ENCODE measurements at places on chromosomes 3 and 15. TPM values are rescaled to one million over a fixed set of nuclear protein-coding genes. Genes with fewer than 3 reads are reported as not detected.
A peak's percentile ranks its signal among the peaks of the same experiment; 100 is the strongest.

- no peak for DNase-seq
Observed at GRCh38 chr3:88535563-88535962, 385.8 kb downstream of the C3orf38 start.

DNA sequence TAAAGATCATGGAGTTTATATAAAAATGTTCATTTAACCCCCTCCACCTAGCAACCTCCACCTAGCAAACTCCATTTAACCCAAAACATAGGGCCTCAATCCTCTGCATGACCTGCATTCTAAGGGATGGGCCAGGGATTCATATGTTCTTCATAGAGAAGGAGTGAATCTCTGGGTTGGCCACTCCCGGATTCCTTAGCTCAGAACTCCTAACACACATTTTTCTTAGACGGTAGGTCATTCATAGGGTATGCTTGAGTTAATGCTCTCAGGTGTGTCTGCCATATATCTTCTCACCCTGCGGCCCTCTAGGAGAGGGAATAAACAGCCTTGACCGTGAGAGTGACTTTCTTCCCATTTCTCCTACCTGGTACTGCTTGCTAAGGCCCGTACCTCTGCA, 102.0 kb upstream of the IGSF10 start:
- no peak for DNase-seq

GRCh38 chr3:3853544-3853943, 54.3 kb downstream of the LRRN1 start:
- no peak for DNase-seq

DNA sequence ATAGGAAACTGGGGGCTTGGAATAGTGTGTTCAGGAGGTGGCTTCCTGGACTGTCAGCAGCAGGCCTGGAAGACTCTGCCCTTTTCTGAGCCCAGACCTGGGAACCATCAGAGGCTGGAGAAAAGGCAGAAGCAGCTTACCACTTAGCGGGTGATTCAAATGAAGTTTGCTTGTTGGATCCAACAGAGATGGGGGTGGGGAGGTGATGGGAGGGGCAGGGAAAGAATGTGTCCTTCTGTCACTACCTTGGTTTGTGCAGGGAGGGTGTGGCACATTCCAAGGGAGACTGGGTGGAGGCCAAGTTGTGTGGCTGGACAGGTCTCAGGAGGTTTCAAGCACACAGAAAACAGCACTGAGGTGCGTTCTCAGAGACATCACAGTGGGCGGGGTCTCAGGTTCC, 58.8 kb downstream of the TRAK1 start:
- DNase-seq: no peak

GRCh38 chr3:79202471-79203143, 565.2 kb downstream of the ROBO1 start:
- no peak for DNase-seq

DNA sequence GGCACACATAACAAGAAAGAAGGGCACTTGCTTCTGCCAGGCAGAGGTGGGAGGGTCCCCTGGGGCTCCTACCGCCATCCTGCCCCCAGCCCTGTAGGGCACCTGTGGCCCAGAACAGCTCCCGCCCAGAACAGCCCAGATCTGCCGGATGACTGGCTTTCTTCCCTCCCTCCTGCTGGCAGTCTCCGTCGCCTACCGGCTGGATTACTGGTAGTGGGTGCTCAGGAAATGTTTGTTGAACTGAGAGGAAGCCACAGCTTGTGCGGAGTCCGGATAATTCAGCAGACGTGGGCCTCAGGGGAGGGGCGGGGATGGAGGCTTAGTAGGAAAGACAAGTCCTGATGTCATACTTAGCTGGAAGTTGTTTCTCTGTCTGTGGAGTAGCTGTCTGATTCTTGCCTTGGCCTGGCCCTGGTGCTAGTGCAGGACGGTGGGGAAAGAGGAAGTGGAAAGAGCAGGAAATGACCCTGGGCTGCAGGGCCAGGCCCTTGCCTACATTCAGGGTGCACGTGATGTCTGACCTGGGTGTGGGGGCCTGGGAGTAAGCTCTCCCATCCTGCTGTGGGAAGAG, 6.7 kb downstream of the CCDC9B start:
- peak; percentile 78 for DNase-seq

DNA sequence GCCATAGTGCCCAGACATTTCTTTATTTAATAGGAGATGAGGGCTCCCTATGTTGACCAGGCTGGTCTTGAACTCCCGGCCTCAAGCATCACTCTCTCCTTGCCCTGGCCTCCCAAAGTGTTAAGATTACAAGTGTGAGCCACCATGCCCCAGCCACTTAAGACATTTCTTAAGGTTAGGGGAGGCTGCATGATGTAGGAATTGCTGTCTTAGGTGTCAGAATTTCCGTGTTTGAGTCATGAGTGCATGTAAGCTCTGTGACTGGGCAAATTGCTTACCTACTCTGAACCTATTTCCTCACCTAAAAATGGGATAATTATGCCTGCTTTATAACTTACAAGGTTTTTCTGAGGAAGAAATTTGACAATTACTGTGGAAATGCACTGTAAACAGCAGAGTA, 34.2 kb upstream of the SIAH2 start:
- DNase-seq: no peak

DNA sequence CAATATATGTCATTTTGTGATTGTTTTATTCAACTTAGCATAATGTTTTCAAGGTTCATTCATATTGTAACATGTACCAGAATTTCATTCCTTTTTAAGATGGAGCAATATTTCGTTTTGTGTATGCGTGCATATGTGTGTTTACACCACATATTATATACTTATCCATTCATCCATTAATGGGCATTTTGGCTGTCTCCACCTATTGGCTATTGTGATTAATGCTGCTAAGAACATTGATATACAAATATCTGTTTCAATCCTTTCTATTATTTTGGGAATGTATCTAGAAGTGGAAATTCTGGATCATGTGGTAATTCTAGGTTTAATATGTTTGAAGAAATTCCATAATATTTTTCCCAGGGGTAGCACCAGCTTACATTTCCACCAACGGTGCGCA, 403.9 kb upstream of the LMCD1 start:
- no peak for DNase-seq

The SRGAP3 gene
- 10.3 TPM for total RNA-seq

GRCh38 chr3:195911946-195912270, 3.6 kb upstream of the TNK2 start:
- no peak for DNase-seq

The CLDN18 gene
- not detected for total RNA-seq

- no peak for DNase-seq
Observed at GRCh38 chr3:112466020-112466419, 33.3 kb downstream of the BTLA start.

DNA sequence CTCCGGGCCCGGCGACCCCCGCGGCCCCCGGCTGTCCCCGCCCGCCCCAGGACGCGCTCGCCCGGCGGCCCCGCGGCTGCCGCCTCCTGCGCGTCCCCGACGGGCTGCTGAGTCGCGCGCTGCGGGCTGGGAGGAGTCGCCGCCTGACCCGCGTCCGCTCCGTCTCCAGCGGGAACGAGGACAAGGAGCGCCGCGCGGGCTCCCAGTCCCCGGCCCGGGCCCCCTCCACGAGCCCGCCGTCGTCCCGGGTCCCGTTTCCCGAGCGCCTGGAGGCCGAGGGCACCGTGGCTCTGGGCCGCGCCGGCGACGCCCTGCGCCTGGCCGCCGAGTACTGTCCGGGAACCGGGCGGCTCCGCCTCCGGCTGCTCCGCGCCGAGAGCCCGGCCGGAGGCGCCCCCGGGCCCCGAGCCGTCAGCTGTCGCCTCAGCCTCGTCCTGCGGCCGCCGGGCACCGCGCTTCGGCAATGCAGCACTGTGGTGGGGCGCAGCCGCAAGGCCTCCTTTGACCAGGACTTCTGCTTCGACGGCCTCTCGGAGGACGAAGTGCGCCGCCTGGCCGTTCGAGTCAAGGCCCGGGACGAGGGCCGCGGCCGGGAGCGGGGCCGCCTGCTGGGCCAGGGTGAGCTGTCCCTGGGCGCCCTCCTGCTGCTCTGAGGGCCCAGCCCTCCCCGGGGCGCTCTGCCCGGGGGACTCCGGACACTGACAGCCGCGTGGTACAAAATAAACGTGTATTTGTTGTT, 1.5 kb downstream of the C2CD4A start:
- DNase-seq: peak; percentile 52

The MOBP gene
- not detected for total RNA-seq

The REC114 gene
- total RNA-seq: 1.4 TPM

The ASB14 gene
- total RNA-seq: 23.3 TPM

The GP5 gene
- total RNA-seq: not detected

The C3orf49 gene
- not detected for total RNA-seq

DNA sequence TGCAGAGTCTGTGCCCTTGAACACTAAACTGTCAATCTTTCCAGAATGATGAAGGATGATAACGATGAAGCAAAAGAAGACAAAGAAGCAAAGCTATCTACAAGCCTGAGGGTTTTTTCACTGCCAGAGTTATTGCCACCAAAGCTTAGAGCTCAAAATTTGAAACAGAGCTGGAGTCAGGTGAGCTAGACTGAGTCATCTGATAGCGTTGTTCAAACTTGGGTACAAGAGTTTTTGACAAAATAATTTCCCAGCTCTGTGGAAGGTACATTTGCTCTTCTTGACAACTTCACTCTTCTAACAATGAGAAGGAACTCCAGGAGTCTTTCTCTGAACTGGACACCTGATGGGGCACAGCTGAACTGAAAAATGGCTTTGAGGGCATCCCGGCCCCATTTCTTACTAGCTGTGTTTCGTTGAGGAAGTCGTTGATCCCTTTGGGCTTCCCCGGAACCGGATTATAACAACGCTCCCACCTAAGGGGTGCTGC, 715 bp downstream of the MCCC1 start:
- DNase-seq: no peak

- no peak for DNase-seq
Observed at GRCh38 chr3:129429080-129429451, 630 bp upstream of the EFCAB12 start.

DNA sequence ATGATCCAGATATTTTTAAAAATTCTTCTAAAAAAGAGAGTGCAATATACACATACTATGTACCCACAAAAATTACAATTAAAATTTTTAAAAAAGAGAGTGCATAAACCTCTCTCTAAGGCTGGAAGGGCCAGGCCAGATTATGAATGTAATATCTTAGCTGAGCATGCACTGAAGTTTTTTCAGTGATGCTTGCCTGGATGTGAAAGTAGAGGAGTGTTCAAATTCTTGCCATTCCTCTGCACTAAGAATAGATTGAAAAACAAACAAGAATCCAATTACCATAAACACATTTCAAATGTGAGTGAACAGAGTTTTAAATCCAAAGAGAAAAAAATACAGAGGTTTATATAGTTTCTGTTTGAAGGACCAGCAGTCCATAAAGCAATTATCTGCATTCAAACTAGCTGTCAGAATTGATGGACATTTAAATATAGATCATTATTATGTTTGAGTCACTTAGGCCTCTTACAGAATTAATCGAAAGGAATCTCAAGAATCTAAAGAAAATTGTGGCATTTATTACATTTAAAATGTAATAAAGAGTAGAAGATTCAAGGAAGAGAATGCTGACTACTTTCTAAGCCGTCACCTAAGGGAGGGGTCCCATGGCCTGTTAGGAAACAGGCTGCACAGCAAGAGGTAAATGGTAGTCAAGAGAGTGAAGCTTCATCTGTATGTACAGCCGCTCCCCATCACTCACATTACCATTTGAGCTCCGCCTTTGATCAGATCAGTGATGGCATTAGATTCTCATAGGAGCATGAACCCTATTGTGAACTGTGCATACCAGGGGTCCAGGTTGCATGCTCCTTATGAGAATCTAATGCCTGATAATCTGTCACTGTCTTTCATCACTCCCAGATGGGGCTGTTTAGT, 159.3 kb upstream of the MDFIC2 start:
- DNase-seq: no peak

The SPINT1 gene
- 0.55 TPM for total RNA-seq

DNA sequence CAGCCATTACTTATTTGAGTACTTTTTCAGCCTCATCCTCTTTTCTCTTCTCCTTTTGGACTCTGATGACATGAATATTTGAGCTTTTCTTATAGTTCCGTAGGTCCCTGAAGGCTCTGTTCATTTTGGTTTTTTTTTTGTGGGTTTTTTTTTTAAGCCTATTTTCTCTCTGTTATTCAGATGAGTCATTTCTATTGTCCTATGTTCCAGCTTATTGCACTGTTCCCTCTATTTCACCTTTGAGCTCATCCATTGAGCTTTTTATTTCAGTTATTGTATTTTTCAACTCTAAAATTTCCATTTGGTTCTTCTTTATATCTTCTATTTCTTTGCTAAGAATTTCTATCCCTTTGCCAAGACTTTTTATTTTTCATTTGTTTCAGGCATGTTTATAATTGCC, 7.2 kb upstream of the MGLL start:
- no peak for DNase-seq

DNA sequence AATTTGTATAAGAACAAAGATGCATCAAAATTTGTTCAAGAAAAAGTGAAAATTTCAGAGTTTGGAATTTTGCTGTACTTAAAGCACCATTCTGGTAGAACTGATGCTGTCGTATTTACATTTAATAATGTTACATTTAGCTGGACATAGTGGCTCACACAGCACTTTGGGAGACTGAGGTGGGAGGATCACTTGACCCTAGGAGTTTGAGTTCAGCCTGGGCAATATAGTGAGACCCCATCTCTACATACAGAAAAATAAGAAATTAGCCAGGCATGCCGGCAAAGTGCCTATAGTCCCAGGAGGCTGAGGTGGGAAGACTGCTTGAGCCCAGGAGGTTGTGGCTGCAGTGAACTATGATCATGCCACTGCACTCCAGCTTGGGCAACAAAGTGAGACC, 51.5 kb upstream of the SKIL start:
- no peak for DNase-seq

GRCh38 chr15:90810354-90810753, 58.0 kb upstream of the FURIN start:
- DNase-seq: no peak

The ZNF619 gene
- total RNA-seq: 3.6 TPM

The RHCG gene
- 0.22 TPM for total RNA-seq

The LEKR1 gene
- 0.71 TPM for total RNA-seq

The WWTR1 gene
- total RNA-seq: 39.1 TPM

The LRRIQ4 gene
- not detected for total RNA-seq

- DNase-seq: no peak
Observed at GRCh38 chr3:51712963-51713362, 6.1 kb downstream of the GRM2 start.

DNA sequence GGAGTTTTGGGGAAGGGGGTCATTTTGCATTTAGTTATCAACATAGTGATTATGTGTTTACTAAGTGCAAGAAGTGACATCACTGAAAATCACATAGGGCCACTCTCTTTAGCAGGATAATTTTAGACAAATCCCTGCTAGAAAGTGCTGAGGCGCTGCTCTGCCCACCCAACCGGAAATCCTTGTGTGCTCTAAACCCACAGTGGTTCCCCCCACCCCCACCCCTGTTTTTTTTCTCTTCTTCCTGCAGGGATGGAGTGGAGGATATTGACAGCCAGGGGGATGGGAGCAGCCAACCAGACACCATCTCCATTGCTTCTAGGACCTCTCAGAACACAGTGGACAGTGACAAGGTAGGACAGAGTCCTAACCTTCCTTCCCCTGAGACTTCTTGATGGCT, 234.2 kb upstream of the UMPS start:
- DNase-seq: no peak

The KNG1 gene
- 0.14 TPM for total RNA-seq

The EFHB gene
- 0.58 TPM for total RNA-seq

The SLC22A13 gene
- not detected for total RNA-seq

The CFAP100 gene
- not detected for total RNA-seq

The CRABP1 gene
- not detected for total RNA-seq

- DNase-seq: no peak
Observed at GRCh38 chr3:177251755-177252154, 54.5 kb upstream of the TBL1XR1 start.

- no peak for DNase-seq
Observed at GRCh38 chr3:22491344-22491743, 711.8 kb upstream of the UBE2E2 start.

- DNase-seq: no peak
Observed at GRCh38 chr3:168241156-168241555, 145.4 kb upstream of the GOLIM4 start.

Measured in left ventricle myocardium inferior (tissue), 1 donor.